H4 (cell line): ENCODE measurements at places on chromosomes 6 and 20. TPM values are rescaled to one million over a fixed set of nuclear protein-coding genes. Genes with fewer than 3 reads are reported as not detected.
A peak's percentile ranks its signal among the peaks of the same experiment; 100 is the strongest.

The PRDM13 gene
- total RNA-seq: not detected in 2 replicates

GRCh38 chr6:124968401-124968800, 6.2 kb downstream of the RNF217 start:
- no peak for DNase-seq

DNA sequence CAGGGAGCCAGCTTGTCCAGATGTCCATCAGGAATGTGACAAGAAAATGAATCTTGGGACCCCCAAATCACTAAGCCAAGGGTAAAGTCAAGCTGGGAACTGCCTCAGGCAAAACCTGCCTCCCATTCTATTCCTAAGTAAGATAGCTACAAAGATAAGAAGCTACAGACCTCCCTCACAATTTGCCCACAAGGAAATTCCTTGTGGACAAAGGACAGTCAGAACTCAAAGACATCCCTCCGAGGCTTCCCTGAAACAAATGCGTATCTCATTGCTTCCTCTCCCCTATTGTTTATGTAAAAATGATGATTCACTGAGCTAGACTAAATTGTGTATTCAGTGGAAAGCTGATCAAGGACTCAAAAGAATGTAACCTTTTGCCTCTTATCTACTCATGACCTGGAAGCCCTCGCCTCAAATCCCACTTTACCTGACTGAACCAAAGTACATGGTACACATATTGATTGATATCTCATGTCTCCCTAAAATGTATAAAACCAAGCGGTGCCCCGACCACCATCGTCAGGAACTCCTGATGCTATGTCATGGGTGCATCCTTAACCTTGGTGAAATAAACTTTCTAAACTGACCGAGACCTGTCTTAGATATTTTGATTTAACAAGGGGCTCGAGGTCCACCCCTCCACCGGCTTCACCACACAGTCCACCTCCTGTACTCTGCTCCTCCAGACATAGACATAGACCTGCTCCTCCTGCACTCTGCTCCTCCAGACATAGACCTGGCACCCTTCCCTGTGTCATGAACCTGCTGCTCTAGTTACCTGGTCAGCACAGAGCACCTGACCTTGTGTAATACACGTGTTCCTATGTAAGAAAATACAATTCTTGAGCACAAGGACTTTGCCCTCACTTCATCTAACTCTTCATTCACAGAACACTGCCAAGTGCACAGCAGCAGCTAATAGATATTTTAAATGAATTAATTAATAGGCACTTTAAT, 81.4 kb downstream of the WDR27 start:
- DNase-seq: peak; percentile 32

GRCh38 chr6:155528982-155529453, 73.4 kb upstream of the NOX3 start:
- peak; percentile 67 for DNase-seq

DNA sequence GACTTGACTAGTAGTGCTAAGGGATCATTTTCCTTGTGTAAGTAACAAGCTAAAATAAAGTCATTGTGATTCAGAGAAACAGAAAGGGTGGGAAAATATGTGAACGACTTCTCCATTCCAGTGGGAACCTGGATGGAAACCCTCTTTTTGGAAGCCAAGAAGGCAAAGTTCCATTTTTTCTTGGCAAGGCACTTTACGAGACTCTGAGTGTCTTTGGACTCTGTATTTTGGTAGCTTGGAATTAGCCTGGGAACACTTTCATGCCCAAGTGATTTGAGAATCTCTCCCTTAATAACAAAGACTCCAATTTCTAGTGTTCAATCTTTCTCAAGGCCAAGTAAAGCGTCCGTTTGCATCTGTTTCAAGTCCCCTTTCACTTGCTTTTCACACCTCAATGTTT, 100.5 kb upstream of the SASH1 start:
- no peak for DNase-seq

The HLA-B gene
- total RNA-seq: 512 and 677 TPM in 2 replicates

The MTG2 gene
- total RNA-seq: 13.3 and 18.0 TPM in 2 replicates

DNA sequence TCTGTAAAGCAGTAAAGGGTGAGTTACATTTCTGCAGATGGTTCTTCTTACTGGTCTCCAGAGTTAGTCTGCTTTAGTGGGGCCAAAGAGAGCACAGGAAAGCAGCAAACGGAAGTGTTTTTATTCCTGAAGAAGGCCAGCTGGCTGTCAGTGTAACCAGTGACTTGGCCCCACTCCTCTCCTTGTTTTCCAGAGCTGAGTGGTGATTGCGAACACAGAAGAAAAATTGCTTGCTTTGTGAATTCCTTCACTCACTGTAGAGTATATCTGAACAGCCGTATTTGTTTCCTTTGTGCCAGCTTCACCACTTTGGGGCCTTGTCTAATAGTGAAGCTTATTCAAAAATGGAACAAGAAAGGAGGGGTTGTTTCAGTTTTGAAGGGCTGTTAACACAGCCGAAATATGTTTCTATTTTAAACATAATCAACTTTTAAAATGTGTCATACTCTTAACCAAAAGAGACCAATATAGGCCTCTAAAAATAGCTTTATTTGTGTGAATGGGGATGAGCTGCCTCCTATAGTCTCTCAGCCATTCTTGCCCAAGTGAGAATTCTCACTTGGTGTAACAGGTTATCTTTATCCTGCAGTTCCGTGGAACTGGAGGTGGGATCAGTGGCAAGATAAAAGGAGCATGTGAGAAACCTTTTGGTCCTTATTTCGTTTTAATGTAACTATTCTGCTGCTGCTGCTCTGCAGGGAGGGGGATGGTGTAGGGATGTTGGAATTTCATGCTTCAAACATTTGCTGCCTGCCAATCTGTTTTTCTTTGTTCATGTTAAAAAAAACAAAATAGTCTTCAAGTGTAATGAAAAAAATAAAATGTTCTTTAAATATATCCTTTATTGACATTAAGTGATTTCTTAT, 37.8 kb downstream of the ZC2HC1B start:
- no peak for DNase-seq

- no peak for DNase-seq
Measured at GRCh38 chr6:154542747-154543146, 32.3 kb upstream of the CNKSR3 start.

DNA sequence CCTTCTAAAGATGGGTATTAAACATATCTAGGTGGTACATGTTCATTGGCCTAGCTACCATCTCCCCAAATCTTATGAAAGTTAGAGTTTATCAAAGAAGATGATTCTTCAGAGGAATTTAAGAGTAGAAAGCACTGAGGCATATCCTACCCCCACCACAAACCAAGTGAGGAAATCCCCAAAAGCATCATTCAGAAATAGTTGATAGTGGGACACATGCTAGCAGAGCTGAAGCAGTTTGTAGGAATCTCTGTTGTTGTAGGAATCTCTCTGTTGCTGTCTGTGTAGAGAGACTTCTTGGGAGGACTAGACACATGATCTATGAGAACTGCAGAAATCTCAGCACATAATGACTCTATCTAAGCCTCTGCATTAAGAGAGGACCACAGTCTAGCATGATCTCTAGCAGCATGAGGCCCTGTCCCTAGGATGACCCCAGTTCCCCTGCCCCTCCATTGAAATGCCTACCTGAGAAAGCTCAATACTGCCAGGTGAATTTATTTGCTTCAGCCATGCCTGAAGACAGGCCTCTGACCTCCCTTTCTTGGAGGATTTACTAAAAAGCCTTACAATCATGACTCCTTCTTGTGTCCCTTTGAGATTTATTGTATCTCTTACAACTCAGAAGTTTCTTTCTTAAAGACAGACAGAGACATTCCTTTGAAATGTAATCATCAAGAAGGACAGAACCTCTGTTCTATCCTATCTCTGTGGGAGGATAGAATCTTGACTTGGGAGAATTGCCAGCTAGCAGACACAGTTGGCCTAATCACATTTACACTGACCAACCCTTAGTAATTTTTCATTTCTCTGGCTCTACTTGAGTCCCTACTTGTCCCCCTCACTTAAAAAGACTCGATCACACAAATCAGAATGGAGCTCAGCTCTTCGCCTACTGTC, 582.4 kb downstream of the PHF3 start:
- no peak for DNase-seq

The CST7 gene
- total RNA-seq: 0.94 and 1.1 TPM in 2 replicates

DNA sequence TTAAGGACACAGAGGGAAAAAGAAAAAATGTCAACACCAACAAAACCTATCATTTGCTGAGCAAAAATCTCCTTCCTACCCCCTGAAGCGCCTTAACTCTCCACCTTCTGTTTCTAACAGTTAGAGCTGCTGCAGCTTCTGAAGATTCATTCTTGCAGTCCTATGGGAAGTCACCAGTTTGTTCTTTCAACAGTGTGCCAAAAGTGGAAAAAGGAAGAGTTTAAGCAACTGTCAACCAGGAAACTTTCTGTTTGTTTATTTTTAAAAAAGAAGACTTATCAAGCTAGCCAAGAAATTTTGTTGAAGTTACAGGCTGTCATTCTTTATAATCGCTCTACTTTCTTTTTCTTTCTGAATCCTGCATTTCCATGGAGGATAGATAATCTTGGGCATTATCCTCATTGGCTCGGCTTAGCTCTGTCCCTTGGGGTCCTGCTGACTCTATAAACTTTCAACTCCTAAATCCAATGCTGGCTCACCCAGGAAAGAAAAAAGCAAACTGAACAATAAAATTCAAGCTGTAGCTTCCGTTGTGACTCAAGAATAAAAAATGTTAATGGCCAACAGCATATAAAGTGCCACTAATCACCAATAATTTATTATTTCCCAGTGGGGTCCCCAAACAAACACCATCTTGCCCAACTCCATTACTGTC, 172.8 kb upstream of the CITED2 start:
- no peak for DNase-seq

The SLC4A11 gene
- 0.93 TPM in 1 of 2 replicates, not detected in the other for total RNA-seq

The CTAGE9 gene
- total RNA-seq: not detected in 2 replicates

DNA sequence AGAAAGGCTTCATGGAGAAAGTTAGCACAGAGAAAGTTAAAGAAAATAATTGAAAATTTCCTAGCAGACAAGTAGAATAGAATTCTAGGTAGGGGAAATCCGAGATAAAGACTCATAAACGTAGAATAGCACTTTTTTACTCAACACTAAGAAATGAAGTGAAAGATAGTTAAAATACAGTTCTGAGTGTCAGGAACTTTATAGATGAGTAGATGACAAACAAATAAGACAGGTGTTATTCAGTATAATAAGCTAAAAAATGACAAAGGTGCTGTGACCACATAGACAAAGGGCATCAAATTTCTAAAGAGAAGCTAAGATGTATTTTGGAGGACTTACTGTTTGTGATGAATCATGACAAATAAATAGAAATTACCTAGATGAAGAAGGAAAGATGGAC, 12.9 kb downstream of the FKBP1C start:
- DNase-seq: no peak

DNA sequence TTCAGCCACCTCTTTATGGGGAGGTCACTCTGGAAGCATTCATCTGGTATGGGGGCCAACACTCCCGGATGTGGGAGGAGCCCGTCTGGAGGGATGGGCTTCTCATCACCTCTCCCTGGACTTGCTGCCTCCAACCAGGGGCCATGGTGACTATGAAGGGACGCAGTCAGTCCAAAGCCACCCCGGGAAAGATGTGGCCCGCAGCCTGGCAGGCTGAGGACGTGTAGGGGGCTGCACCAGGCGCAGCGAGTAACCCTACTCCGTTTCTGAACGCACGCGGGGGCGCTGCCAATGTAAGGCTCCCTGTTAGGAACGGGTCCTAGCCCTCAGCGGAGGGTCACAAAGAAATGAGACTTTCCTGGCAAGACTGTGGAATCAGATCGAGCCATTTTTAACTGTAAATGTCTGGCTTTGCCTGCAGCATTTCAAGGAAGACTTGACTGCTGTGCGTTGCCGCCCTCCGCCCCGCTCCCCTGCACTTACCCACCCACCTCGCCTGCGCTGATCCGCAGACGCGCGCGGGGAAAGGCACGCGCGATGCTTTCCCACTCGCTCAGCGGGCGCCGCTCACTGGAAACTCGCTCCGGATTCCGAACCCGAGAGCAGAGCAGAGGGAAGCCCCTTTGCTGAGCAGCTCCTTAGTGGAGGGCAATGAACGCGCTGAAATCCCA, 55.1 kb downstream of the IL20RA start:
- DNase-seq: no peak

DNA sequence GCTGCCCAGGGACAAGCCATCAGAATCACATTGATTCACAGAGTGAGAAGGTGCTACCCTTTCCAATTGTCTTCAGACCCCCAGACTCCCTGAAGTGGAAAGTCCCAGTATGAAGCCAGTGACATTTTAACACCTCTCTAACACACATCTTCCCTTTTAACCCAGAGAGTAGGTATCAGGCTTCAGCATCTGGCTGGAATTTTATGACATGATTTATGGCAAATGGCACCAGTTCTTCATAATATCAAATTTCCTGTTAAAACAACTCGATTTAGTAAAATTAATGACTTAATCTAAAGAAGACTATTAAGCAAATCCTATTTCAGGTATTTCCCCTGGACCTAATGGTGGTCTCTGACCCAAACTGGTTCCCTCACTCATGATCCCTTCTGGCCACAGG, 25.0 kb downstream of the KCNB1 start:
- no peak for DNase-seq

GRCh38 chr20:50799176-50799889, 4.5 kb downstream of the BCAS4 start:
- no peak for DNase-seq

The TMEM217 gene
- 1.1 and 1.6 TPM in 2 replicates for total RNA-seq

- DNase-seq: peak; percentile 97
Measured at GRCh38 chr6:136609873-136610706, 59.9 kb upstream of the MAP7 start.

GRCh38 chr20:51752343-51752951, 15.7 kb downstream of the ATP9A start:
- DNase-seq: peak; percentile 41

The EPHA7 gene
- total RNA-seq: 1.7 and 5.6 TPM in 2 replicates

GRCh38 chr6:34657307-34657978, 39.1 kb downstream of the ILRUN start:
- DNase-seq: peak; percentile 88

- DNase-seq: peak; percentile 92
Measured at GRCh38 chr20:44018259-44018941, 103.7 kb downstream of the TOX2 start.

The HUS1B gene
- total RNA-seq: 2.1 TPM in 1 of 2 replicates, not detected in the other

DNA sequence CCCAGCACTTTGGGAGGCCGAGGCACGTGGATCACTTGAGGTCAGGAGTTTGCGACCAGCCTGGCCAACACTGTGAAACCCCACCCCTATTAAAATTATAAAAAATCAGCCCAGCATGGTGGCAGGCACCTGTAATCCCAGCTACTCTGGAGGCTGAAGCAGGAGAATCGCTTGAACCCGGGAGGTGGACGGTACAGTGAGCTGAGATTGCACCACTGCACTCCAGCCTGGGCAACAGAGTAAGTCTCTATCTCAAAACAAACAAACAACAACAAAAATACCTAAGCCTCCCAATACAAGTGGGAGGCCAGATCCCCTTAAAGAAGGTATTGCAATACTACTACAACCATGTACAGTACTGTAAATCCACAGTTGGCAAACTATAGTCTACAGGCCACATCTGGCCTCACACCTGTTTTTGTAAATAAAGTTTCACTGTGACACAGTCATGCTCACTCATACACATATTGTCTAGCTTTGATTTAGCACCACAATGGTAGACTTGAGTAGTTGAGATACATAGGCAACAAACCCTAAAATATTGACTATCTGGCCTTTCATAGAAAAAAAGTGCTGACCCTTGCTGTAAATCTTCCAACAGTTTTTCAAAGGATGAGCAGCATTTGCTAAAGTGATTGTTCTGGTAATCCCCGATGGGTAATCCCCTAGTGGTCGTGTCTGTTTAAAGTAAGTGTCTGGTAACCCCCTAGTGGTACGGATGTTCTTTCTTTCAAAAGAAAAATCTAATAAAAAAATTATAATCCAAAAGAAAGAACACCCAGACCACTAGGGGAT, 202.0 kb downstream of the RNGTT start:
- DNase-seq: no peak

- peak; percentile 44 for DNase-seq
Measured at GRCh38 chr6:53679446-53679933, 13.9 kb upstream of the KLHL31 start.

The BFSP1 gene
- total RNA-seq: 8.2 and 12.3 TPM in 2 replicates

The GINS1 gene
- 16.3 and 20.3 TPM in 2 replicates for total RNA-seq

- DNase-seq: no peak
Measured at GRCh38 chr6:18246205-18246604, 18.1 kb downstream of the DEK start.
